ENCODE measurements at places on chromosomes 7 and 10.

DNA sequence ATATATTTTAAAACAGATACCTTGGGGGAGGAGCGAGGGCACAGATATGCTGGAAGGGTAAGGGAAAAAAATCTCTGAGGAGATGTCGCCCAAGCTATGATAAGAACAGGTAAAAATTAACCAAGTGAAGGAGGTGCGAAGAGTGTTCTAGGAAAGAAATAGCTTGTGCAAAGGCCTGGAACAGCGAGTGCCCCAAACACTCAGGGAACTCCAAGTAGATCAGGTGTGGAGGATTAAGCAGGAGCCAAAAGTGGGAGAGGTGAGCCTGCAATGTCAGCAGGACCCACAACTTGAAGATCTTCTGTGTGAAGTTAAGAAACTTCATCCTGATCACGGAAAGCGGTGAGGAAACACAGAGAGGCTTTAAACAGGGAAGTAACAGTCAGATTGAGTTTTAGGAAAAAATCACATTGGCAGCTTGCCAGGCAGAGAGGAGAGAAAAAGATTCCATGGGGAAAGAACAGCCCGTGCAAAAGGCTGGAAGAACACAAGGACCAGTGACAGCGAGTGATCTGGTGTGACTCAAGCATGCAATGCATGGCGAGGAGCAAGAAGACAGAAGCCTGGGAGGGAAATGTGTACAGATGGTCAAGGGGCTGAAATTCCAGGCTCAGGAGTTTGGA is 30.7 kb downstream of the FGF8 start:
- no peak for DNase-seq

- no peak for DNase-seq
Measured at GRCh38 chr10:125146791-125147579, 13.4 kb downstream of the CTBP2 start.

DNA sequence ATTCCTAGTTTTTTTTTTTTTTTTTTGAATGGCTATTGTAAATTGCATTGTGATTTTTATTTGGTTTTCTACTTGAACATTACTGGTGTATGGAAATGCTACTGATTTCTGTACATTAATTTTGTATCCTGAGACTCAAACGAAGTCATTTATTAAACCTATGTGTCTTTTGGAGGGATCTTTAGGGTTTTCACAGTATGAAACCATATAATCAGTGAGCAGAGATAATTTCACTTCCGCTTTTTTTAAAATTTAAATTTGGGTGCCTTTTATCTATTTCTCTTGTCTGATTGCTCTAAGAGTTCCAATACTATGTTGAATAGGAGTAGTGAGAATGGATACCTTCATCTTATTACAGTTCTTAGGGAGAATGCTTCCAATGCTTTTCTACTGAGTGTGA is 102.7 kb downstream of the ZWINT start:
- no peak for DNase-seq

- no peak for DNase-seq
Measured at GRCh38 chr7:151686016-151686766, 166.5 kb upstream of the RHEB start.

GRCh38 chr10:114751856-114752255 is 69.7 kb upstream of the FHIP2A start:
- no peak for DNase-seq

DNA sequence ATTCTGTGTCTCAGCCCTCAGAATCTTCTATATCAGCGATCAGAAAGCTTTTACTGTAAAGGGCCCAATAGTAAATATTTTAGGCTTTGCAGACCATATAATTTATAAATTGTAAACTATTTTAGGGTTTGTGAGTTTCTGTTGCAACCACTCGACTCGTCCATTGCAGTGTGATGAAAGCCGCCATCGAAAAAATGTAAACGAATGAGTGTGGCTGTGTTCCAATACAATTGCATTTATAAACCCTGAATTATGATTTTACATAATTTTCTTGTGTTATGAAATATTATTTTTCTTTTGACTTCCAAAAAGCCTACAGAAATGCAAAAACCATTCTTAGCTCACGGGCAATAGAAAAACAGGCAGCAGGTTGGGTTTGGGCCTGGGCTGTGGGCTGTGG is 62.5 kb upstream of the ADO start:
- DNase-seq, result no peak

- peak; percentile 87 for DNase-seq
Measured at GRCh38 chr10:4127518-4128315, 342.7 kb upstream of the KLF6 start.

DNA sequence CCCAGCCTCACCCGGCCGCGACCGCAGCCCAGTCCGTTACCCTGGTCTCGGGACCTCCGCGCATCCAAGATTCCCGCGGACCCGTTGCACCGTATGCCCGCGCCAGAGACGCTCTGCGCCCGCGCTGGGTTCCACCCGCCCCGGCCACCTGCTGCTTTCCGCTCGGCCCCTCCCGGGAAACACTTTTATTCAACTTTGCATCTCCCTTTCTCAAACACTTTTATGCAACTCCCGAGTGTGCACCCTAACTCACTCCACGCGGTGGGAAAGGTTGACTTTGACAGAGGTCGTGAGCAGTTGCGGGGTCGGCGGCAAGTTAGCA is at the start of gene ODAD2:
TSS of gene ODAD2 (minus strand) at position 126 of the 322 bp plus-strand sequence. CDS start 3,937 bp downstream, outside the sequence.
- no peak for DNase-seq

GRCh38 chr10:52442576-52442975 is 128.5 kb downstream of the DKK1 start:
- no peak for DNase-seq
